ENCODE measurements at places on chromosomes 7 and 10.
A peak's percentile ranks its signal among the peaks of the same experiment; 100 is the strongest.

GRCh38 chr7:2263176-2263575 is 21.1 kb downstream of the NUDT1 start:
- DNase-seq, result no peak

DNA sequence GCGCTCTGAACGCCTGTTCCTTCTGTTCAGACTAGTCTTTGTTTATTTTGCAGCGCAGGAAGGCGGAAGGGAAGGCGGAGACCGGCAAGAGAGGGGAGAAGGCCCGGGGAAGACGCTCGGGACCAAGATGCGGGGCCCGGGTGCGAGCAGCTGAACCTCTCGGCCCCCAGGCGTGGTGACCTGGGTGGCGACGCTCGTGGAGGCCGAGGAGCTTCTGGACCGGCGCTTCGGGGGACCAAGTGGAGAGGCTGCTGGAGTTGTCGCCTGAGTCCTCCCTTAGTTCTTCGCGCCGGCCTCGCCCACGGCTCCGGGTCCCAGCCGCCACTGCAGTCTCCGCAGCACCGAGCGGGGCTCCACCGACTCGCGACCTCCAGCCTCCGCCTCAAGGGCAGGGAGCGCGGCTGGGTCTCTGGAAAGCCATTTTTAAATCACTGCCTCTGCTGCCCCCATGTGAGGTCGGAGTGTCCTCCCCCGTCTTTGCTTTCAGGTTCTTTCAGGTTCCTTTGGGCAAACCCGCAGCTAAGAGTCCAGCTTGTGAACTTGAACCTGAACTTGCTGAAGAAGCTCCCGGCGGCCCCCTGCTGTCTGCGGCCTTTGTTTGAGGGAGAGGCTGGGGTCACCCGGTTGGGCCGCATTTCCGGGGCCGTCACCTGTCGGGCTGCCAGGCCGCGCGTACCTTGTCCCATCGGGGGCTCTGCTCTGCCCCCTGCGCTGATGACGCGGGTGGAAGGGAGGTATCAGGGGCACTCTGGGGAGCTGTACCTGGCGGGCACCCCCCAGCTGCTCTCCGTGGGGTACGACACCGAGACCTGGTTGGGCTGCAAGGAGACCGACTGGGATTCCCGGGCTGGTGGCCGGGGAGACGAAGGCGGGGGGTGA is 136.0 kb downstream of the KIF20B start:
- DNase-seq, result peak; percentile 38

DNA sequence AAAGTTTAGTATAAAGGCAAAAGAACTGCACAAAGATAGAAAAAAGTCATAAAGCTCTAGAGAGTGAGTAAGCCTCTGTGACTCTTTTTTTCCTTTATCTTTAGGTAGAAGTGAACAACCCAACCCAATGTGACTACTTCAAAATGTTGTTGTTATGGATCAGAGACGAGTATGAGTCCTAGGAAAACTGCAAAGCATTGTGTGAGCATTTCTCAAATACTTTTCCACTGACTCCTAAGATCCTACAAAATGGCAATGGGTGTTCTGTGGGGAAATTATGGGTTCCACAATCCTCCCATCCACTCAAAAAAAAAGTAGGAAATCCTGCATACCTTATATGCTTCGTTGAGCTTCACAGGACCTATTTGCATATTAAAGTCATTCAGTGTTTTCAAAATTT is 177.1 kb downstream of the DGKI start:
- DNase-seq, result no peak

DNA sequence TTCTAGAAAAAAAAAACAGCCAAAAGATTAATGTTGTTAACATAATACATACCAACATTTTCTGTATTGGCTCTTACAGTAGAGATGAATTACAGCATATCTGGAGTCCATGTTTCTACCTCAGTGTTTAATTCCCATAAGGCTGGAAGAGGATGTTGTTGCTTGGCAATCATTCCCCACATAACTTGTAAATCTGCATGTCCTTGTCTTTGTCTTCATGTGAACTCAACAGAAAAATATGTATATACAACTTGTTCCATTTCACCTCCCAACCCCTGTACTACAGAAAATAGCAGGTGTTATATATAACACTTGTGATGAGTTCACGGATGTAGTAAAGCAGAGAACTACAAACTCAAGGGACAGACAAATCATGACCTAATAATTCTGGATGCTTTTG is 160.9 kb upstream of the SEMA3C start:
- DNase-seq, result no peak

DNA sequence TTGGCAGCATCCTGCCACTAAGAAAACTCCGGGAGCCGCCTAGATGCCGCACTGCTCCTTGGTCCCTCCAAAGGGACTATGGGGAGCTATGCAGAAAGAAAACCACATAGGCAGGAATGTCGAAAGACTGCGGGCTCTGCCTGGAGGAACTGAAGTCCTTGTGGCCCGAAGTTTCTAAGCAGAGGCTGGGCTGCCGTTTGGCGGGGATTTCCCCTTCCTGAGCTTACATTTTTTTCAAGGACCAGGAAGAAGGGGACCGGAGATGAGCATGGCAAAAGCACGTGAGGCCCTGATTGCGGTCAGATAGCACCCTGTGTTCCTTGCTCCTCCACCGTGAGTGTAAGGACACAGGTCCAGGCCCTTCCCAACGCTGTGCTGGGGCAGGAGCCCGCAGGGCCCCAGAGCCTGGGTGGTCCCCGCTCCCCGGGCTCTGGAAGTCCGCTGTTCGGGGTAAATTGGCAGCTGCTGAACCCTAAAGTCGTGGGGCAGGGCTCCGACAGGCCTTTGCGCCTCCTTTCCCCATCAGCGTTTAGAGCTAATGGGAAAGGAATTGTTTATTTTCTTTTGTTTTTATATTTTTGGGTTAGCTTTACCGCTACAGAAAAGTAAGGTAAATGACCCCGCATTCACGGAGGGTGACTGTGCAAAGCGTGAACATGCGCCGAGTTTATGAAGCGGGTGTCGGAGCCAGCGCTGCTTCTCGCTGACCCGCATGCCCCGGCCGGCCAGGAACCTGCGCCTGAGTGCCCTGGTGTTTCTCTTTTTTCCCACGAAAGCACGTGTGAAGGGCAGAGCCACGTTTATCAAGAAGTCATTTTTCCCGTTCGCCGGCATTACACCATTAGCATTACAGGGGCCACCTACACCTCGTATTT is 356.5 kb upstream of the ZNF32 start:
- DNase-seq, result no peak

GRCh38 chr7:70953796-70954195 is 178.1 kb upstream of the GALNT17 start:
- DNase-seq, result no peak

DNA sequence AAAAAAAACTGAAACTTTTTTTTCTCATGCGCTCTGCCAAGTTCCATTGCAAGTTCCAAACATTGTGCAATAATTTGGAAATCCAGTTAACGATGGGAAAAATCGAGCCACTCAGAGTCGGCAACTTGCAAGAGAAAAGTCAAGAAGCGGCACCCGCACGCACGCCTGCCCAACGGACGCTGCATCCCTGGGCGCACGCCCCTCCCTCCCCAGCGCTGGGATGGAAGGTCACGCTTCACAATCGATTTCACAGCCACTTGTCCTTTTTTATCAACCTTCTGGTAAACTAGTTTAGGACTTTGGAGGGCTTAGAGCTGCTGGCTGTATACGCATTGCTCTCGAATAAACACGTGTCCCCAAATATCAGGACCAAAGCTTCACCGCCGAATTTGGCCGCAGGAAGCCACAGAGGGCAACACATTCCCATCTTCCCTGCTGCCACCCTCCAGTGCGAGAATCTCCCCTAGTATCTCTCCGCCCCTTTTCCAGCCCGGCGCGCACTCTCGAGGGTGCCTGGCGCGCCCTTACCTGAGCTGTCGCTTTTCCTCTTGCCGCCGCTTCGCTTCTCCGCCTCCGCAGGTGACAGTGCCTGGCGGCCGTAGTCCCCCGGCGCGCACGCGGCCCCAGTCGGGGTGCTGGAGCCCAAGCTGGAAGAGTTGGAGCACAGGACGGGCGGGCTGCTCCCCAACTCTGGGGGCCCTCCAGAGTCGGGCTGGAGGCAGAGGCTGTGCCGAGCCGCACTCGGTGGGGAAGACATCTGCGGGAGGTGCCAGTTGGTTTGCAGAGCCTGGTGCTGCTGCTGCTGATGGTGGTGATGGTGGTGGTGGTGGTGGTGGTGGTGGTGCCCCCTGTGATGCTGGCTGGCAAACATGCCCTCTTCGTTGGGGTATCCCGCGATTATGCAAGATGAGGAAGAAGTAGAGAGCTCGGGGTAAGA is 857 bp downstream of the MEOX2 start:
- no peak for DNase-seq

DNA sequence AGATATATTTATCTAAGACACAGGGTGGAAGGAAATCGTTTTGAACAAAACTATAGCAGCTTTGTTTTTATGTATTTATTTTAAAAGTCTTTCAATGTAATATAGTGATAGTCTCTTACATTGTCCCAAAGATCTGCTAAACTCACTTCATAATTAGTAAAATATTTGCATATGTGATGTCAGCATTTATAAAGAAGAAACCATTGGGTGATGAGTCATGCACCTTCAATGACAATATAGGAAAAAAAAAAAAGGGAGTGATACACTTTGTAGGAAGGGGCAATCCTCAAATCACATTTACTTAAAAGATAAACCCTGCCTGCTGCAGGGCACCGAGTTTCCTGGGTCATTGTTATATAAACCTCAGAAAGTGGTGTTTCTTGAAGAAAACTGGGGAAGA is 112.4 kb upstream of the SEMA3C start:
- no peak for DNase-seq

GRCh38 chr10:132722394-132723329 is 63.3 kb downstream of the NKX6-2 start:
- DNase-seq, result no peak

DNA sequence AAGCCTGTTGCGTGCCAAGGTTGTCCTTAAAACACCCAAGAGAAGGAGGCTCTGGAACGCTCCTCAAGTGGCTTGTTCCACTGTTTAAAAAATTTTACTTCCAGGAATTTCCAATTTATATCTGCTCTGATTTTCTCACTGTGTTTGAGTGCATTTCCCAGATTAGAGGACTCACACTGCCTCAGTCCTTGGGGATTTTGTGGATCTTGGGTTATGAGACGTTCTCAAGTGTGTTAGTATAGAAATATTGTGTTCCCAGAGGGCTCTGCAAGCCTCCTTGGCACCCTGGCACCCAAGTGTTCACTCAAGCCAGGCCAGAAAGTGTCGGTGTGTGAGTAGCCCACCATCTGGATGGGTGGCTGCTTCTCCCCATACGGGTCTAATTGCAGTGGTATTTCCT is 192.2 kb downstream of the SNX10 start:
- no peak for DNase-seq

DNA sequence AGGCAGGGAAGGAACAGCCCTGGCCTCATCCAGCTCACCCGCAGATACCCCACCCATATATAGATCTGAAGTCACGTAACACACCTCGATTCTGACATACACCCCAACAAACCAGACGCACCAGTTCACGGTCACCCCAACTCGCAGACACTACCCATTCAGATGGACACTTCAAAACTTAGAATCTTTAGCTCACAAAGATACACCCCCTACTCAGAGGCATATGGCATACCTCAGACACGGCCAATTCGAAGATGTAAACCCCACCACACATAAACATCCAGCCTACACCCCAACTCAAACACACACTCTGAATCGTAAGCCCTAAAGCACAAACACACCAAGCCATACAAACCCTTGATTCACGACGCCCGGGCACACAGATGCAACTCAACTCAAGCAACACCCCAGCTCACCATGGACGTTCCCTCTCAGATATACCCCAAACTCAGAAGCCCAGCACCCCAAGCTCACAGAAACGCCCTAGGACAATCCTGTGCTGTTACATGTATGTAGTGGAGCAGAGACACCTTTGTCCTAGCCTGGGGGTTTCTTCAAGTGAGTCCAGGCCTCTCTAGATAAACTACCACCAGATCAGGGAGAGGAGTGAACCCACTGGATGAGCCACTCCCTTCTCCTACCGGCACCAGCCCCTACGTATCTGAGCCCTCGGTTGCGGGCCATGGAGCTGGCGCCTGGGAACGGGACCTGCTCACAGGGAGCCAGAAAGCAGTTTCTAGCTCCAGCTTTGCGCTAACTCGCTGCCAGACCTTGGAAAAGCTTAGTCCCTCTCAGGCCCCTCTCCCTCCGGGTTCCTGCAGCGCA is 8.8 kb downstream of the PSD start:
- peak; percentile 30 for DNase-seq

- no peak for DNase-seq
These were observed 83.7 kb downstream of the EPC1 start for GRCh38 chr10:32263300-32263699.

DNA sequence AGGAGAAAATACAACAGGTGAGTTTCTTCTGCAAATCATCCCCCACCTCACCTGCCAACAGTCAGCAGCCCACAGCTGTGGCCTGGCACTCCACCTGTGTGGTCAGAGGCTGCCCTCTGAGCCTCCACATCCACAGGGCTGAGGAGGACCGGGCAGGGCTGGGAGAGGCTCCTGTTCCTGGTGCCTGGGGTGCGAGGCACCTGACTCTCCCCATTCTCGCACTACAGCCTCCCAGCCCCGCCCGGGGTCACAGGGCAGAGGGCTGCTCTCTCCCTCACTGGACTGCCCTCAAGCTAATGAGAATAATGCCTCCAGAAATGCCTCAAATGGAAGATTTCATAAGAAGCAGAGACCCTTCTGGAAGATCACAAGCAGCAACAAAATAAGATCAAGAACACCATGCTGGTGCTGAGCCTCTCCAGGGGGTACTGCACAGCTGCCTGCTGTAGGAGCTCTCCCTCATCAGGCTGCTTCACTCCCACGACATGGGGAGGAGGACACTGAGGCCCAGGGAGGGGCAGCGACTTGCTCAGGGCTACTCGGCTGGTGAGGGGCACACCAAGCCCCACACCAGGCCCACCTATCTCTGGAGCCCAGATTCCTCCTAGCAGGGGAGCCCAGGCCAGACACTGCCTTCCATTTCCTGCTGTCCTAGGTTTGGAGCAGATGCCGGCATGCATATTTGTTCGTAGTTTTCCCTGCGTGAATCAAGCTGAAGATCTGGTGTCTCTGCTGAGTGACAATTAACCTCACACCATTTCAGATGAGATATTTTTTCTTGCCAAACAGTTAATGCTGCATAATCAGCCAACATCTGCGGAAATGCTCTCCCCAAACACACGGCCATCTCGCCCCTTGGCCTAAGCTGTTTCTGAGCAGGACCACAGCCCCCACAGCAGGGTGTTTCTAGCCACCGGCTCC is 76.5 kb downstream of the FAM53B start:
- no peak for DNase-seq

DNA sequence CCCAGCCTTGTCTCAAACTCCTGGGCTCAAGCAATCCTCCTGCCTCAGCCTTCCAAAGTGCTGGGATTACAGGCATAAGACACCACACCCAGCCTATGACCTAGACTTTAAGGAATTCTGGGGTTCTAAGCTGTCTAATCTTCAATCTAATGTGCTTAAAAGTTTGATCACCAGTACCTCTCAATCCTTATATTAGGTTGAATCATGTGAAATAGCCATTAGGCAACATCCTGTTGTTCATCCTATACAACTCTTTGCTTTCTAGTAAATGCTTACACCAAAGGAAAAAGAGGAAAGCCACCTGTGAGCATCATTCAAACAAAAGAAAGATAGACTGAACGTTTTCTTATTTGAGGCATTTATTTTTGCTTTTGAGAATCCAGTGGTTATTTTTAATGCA is 56.0 kb downstream of the ATOH7 start:
- DNase-seq, result no peak

- DNase-seq, result peak; percentile 42
These were observed 20.0 kb upstream of the GALNTL5 start for GRCh38 chr7:151936207-151936606.

- DNase-seq, result no peak
These were observed 49.6 kb downstream of the ABCB5 start for GRCh38 chr7:20665096-20665495.
